ENCODE measurements at places on chromosomes 2 and 18.

DNA sequence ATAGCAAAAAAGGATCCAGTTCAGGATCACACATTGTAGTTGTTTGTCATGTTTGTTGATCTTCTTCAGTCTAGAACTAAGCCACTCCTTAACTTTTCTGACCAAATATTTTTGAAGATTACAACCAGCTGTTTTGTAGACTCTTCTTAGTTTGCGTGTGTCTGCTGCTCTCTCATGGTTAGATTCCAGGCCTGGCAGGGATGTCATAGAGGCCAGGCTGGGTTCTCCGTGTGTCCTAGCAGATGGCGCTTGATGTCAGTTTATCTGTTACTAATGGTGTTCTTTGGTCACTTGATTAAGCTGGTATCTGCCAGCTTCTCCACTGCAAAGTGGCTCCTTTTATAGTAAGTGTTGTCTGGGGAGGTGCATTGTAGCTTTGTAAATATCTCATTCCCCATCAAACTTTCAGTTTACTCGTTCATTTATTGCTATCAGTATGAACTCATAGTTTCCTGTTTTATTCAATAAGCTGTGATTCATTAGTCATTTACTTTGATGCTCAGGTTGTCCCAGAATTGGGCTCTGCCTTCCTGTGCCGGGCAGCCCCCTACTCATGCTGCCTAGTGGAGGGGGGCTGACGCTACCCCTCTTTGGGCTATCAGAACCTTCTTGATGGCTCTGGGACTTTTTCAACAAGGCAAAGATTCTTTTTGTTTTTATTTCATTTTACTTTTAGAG is 42.1 kb downstream of the GRHL1 start:
- DNase-seq: no peak

DNA sequence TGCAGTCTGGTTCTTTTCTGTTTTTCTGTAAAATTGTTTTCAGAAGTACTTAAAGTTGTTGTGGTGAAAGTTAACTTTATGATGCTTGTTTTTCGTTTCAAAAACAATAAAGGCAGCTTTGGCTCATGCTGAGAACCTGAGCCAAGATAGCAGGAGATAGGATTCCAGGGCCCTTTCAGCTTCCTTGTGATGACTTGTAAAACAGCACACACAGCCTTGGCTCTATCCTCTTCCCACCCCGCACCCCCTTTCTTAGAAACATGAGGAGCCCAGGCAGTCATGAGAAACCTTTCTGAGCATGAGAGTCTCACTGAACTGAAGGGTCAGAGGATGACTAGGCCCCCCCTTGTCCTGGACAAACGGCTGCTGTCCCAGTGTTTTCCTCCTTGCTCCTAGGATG is 12.4 kb upstream of the CHRNA1 start:
- DNase-seq: no peak

DNA sequence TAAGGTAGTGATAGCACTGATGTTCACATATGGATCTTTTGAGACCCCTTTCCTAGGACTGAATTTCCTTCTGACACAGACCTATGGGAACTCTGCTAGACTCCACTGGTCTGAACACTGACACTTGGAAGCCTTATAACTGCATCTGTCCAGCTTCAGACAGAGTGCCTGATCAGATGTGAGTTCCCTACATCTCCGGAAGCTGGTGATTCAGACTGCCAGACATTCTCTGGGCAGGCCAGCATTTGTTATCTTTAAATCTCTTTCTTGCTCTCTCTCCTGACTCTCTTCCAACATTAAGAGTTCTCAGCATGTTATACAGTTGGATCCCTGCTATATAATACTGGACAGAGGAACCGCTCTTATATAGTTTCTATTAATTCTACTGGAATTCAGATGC is 408.5 kb downstream of the ZEB2 start:
- no peak for DNase-seq

DNA sequence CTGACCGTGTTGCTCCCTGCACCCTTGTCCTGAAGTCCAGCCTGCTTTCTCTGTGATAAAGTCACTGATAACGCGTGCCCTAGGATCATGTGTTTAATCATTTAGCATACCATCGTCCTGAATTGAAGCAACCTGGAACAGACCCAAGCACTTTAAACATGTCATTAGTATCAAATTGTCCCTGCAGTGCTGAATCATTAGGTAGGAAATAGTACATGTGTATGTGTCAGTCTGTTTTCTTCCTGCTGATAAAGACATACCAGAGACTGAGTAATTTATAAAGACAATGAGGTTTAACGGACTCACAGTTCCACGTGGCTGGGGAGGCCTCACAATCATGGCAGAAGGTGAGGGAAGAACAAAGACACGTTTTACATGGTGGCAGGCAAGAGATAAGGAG is 2.8 kb downstream of the ASB18 start:
- DNase-seq: no peak

GRCh38 chr2:137797641-137798040 is 166.6 kb upstream of the HNMT start:
- no peak for DNase-seq

GRCh38 chr2:10169053-10169578 is 46.6 kb downstream of the RRM2 start:
- DNase-seq: no peak

- no peak for DNase-seq
Measured at GRCh38 chr2:223047260-223047761, 4.7 kb upstream of the KCNE4 start.
